ENCODE measurements at places on chromosomes 6 and 20.
A peak's percentile ranks its signal among the peaks of the same experiment; 100 is the strongest.

GRCh38 chr6:15313367-15313766 is 67.5 kb downstream of the JARID2 start:
- DNase-seq, result no peak

DNA sequence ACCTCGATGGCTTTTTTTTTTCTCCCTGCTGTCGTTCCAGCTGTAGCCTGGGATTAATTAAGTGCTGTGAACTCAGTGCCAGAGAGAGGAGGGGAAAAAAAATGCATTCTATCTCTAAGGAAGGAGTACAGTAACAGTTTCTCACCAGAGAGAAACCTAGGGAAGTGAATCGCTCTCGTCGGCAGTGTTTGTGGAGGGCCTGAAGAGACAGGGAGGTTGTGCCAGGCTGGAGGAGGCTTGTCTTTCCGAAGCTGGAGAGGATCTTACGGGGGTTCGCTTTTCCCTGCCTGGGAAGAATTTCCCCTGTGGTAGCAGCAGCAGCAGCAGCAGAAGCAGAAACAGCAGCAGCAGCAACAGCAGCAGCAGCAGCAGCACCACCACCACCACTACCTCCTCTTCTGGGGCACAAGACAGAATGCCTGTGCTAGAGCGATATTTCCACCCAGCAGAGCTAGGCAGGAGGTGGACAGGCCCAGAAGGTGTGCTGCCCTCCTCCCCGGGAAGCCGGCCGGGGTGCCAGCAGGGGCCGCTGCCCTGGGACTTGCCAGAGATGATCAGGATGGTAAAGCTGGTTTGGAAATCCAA is 186.5 kb downstream of the PDE7B start:
- peak; percentile 82 for DNase-seq

GRCh38 chr6:91173651-91174050 is 586.8 kb upstream of the MAP3K7 start:
- DNase-seq, result no peak

DNA sequence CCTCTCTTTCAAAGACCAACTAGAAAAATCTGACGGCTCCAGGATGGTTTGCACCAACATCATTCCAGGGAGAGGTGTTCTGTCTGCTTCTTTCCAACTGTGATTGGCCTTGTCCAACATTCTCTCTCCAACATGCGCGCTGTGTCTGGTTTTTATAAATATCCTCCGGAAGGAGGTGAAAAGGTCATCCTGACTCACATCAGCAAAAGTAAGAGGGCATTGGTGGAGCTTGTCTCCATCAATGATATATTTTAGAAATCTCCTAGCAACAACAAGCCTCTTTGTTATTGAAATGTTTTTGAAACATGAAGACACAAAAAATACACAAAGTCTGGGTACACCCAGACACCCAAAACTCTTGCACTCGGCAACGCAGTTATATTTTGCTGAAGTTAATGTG is 475.3 kb upstream of the JARID2 start:
- no peak for DNase-seq

DNA sequence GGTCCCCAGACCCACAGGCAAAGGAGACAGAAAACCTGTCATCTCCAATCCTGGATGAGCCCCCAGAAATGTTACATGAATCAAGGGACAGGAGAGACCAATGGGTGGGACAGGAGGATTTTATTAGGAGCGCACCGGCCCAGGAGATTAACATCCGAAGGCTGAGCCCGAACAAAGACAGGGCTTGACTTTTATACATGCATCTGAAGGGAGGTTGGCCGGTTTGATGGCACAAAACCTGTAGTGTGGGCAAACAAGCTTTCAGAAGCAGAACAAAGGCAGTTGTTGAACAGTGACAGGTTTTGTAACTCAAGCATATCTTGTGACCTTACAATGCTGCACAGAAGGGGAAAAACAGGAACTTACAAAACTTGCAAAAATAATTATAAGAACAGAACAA is 83.9 kb upstream of the GPR6 start:
- no peak for DNase-seq

- peak; percentile 79 for DNase-seq
Measured at GRCh38 chr6:136582711-136583471, 32.7 kb upstream of the MAP7 start.

DNA sequence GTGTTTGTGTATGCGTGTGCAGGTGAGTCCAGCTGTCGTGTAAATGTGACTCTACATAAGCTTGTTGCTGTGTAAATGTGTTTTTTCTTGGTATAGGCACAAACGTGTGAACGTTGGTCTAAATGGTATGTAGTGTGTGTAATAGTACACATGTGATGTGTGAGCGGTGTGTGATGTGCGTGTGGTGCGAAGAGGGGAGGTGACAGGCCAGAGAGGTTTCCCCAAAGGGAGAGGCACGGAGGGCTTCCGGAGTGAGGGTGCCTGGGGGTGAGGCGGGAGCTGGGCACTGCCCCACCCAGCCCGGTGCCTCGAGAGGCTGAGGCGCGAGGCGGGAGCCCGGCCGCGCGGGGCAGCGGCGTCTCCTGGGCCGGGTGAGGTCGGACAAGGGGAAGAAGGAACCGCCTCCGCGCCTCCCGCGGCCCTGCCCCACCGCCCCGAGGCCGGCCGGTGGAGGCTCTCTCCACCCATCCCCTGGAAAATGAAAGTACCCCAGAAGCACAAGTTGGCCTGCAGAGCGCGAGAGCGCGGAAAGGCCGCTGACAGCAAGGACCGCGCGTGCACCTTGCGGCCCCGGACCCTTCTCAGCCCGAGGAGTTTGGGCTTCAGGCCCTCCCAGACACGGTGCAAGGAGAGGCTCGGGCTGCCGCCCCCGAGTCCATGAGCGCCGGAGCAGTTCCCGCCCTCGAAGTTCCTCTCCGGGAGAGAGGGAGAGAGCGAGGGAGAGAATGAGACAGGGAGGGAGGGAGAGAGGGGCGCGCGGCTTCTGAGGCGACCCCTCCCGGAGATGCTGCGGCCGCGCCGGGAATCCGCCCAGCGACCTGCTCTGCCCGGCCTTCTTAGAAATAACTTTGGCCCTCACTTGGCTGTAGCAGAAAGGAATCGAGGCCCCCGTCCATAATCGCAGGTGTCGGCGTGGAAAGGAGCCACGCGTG is 43.2 kb upstream of the OSTM1 start:
- DNase-seq, result no peak

DNA sequence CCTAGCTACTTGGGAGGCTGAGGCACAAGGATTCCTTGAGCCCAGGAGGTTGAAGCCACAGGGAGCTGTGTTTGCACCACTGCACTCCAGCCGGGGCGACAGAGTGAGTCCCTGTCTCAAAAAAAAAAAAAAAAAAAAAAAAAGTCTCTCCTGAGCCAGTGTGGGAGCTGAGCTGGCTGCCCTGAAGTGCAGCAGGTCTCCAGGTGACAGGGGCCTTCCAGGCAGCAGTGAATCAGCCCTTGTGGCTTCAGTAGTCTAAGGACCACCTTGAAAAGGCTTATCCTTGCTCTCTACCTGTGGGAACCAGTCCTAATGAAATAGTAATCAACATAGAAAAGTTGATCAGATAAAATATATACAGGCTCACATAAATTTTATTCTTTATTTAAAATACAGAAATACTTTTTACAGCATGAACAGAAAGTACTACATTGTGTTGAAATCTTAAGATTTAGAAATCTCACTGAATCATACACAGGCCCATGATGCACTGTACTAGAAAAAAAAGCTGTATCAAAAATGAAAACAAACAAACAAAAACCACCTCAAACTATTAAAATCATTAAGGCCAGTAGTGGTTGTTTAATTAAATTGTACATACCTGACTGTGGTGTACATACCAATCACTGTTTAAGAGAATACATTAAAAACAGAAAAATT is 128.9 kb downstream of the SCML4 start:
- no peak for DNase-seq

- DNase-seq, result peak; percentile 36
Measured at GRCh38 chr6:127520066-127520465, 931 bp upstream of the MTCL3 start.

GRCh38 chr6:33632558-33633039 is 11.5 kb downstream of the ITPR3 start:
- DNase-seq, result peak; percentile 34

DNA sequence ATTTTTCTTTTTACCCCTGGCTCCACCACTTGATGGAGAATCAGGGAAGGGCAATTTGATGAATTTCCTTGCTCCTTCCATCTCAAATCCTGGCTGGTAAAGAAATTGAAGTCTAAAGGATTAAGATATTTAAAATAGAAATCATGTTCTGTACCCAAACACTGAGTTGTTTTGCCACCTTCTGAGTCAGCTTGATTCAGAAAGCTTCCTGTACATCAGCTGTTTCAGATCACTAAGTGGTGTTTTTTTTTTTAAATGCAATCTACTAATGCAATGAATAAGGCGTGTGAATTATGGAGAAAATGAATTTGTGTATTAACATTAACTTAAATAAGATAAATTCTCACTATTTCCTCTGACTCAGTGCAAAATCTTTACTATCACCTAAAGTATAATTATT is 11.5 kb upstream of the POPDC3 start:
- no peak for DNase-seq

DNA sequence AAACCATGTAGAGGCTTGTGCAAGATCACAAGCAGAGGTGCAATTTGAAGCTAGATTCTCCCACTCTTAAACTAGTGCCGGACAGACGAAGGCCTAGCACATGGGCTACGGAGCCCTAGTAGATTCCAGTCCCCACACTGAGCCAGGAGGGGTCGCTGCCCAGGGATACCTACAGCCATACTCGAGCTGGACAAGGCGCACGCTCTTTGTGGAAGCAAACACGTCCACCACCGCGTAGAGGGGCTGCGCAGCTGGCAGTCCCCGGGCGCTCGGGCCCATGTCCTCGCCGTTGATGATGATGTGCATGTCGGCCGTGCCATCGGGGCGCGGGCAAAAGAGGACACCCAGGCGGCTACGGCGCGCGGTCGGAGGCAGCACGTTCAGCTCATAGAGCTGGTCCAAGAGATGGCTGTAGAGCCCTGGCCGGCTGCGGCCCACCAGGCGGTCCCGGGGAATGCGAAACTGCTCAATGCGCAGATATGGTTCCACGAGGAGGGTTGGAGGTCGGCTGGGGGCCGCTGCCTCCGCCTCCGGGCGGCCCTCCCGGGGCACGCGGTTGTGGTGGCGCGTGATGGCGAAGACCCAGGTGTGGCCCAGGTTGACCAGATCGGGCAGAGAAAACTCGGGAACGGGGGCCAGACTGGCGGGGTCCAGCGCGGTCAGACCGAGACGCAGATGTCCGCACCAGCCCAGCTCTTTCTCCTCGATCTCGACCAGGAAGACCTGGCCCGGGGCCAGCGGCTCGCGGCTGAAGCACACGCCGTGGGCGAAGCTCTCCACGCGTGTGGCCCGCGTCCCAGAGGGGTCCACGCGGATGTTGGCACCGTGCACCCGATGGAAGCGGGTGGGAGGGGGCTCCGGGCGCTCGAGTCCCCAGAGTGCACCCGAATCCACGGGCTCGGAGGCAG is 677 bp downstream of the NEURL2 start:
- peak; percentile 84 for DNase-seq

DNA sequence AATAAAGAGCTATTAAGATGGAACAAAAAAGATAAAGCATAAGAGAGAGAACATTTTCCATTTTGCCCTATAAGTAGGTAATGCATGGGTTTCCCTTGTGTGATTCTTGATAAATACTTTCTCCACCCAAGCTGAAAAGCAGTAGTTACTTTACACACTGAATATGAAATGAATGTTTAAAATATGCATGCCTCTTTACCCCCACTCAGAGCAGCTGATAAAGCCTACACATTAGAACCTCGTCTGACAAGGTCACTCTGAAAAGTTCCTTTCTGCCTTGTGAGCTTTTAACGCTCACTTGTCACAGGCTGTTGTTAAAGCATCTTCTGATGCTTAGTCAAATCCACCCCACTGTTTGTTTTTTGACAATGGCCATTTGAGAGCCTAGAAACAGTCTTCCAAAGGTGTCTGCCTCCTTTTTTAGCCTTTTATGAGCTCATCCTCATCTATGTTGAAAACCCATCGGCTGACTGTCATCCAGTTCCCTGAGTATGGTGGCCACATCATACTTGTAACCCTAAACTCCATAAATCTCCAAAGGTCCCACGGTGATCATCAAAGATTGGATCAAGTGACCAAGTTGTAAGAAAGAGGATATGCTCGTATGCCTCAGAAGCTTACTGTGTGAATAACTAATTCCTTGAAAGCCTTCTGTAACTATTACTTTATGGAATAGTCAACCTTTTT is 102.8 kb downstream of the ATXN1 start:
- DNase-seq, result no peak

DNA sequence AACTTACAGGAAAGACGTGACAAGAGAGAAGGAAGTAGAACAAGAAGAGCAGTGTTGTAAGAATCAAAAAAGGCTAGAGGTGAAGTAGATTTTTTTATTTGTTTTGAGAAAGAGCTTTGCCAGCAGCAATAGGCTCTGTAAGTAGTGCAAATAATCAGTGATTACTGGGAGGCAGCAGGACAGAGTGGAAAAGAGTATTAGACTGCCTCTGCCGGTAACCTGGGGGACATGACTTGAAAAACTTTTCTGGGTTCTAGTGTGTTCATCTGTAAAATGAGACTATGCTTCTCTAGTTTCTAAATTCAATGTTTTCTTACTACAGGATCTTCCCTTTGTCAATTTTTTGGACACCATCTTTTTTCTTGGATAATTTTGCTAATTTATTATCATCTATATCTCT is 5.8 kb upstream of the IRAK1BP1 start:
- no peak for DNase-seq

DNA sequence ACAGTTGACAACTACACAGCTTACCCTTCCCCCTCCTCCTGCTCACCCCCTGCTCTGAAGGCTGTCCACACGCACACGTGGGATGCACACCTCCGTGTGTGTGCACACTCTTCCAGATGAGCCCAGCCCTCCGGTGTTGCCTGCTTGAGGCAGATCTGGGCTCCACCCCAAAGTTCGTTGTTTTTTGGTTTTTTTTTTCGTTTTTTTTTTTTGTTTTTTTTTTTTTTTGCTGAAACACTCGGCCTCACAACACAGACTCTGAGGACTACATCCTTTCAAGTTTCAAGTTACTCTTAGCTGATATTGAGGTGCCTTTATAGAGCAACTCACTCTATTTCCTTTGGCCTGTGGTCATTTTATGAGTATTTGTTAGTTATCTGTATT is 88.2 kb downstream of the RREB1 start:
- DNase-seq, result no peak

GRCh38 chr6:41325446-41326066 is 9.9 kb upstream of the NCR2 start:
- DNase-seq, result no peak

DNA sequence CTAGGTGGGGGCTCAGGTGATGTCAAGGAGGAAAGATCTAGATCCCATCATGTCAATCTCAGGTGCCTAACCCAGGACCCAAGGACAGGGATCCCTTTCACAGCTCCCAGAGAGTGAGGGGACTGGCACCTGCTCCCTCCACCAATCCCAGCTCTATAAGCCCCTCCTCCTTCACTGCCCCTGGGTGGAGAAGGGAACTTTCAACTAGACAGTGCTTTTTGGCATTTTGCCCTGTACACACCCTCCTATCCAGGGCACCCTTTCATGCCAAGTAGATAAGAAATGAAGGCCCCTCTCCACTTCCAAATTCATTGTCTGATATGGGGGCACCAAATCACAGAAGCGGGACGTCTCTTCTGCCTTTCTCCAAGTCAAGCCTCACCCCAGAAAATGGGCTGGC is 61.6 kb downstream of the MDGA1 start:
- no peak for DNase-seq

GRCh38 chr6:45212976-45213375 is 115.2 kb upstream of the RUNX2 start:
- no peak for DNase-seq

Data from fibroblast of skin of scalp (primary cell).